ENCODE measurements at places on chromosomes 7 and 10. TPM values are rescaled to one million over a fixed set of nuclear protein-coding genes. Genes with fewer than 3 reads are reported as not detected.

The RSPH10B2 gene
- total RNA-seq = 0.64 TPM

The CHAT gene
- total RNA-seq = 7.4 TPM

The TMEM213 gene
- total RNA-seq = not detected

The MEST gene
- 143 TPM for total RNA-seq

The TUBB8 gene
- not detected for total RNA-seq

The ATG9B gene
- total RNA-seq = 3.9 TPM

The ABCC2 gene
- total RNA-seq = 0.73 TPM

The SPDYE8 gene
- not detected for total RNA-seq

The JCAD gene
- total RNA-seq = 19.0 TPM

The GALNT17 gene
- total RNA-seq = 41.3 TPM

The TRIM50 gene
- total RNA-seq = not detected

The C10orf143 gene
- 0.82 TPM for total RNA-seq

The PAPOLB gene
- 3.9 TPM for total RNA-seq

The PRKCQ gene
- total RNA-seq = 0.91 TPM

The LMOD2 gene
- total RNA-seq = 0.18 TPM

The GCK gene
- total RNA-seq = 7.7 TPM
